ENCODE measurements at places on chromosomes 2 and 18.
A peak's percentile ranks its signal among the peaks of the same experiment; 100 is the strongest.

GRCh38 chr2:43311276-43311675, 84.9 kb upstream of the ZFP36L2 start:
- DNase-seq = no peak

- DNase-seq = peak; percentile 74
Observed at GRCh38 chr18:78768656-78769501, 210.7 kb upstream of the SALL3 start.

- DNase-seq = no peak
Observed at GRCh38 chr2:219959471-219959870, 332.0 kb downstream of the SLC4A3 start.

DNA sequence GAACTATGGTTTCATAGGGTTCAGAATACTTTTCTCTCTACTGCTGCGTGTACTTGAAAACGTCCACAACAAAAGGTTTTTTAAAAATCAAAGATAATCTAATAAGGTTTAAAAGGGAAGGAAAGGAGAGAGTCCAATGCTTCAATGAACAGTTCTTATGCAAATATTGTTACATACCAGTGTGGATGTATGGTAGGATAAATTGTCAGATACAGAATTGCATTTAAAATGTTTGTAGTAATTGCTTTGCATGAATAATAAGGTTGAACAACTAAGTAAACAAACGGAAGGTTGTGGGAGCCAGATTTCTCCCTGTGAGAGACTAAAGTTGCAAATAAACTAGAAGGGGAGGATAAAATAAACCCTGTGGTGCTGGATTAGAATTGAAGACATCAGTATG, 53.8 kb upstream of the RBBP8 start:
- DNase-seq = no peak

DNA sequence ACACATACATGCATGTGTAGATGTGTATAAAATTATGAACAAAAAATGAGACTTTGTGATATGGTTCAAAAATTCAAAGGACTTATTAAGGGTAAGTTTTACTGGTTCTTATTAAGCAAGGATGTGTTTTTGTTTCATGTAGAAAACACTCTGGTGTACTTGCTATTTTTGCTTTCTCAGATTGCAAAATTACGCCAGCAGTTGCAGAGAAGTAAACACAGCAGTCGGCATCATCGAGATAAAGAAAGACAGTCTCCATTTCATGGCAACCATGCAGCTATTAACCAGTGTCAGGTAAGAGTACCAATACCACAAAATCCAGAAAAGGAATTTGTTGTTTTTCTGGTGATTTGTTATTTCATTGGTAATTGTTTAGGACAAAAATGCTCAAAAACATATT, 91.3 kb downstream of the FAM117B start:
- no peak for DNase-seq

- DNase-seq = no peak
Observed at GRCh38 chr2:189631849-189632248, 29.4 kb upstream of the ASNSD1 start.

GRCh38 chr2:189086710-189087109, 92.9 kb downstream of the COL5A2 start:
- no peak for DNase-seq

- DNase-seq = peak; percentile 17
Observed at GRCh38 chr18:62663731-62664336, 51.5 kb upstream of the PHLPP1 start.

GRCh38 chr2:86283411-86284030, 53.9 kb downstream of the REEP1 start:
- DNase-seq = no peak

- no peak for DNase-seq
Observed at GRCh38 chr2:170468557-170468956, 246.6 kb upstream of the SP5 start.

Measured in NCI-H345 (cell line).